Stimulated activated CD8-positive, alpha-beta memory T cell treated with anti-CD3 and anti-CD28 coated beads, Interleukin-15, amount 100 ng/mL, for 4 hours (primary cell): ENCODE measurements at places on chromosomes 1 and 21.

DNA sequence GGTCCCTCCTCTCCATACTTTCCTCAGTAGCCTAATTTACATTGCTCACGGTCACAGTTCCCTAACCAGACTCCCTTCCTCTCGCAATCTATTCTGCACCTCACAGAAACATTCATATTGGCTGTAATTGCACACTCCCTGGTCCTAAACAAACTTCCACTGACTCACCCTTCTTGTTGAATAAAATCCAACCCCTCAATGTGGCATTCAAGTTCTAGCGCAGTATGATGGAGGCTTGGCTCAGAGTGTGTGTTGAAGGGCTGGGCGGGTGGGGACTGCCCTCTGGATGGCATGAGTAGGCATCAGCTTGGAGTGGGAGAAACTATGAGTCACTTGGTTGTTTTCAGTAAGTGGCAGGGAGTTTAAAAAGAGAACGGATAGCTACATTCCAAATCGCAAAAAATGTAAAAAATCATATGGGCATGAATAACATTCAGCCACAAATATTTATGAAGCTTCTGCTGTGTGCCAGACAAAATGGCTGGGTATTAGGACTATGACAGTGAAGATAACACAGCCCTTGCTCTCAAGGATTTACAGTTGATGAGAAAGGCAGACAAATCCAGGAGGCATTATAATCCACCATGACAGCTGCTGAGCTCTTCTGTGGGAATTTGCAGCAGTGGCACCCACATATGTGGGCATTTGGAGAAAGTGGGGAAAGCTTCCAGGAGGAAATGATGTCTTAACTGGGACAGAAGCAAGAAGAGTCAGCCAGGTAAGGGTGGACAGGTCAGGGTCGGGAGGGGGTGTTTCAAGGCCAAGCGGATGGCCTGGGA, 42.2 kb upstream of the LYST start:
- DNase-seq, result no peak

GRCh38 chr1:204432708-204433107, 21.1 kb upstream of the PPP1R15B start:
- DNase-seq, result no peak

- DNase-seq, result no peak
Observed at GRCh38 chr21:34289856-34290255, 74.0 kb upstream of the KCNE2 start.

DNA sequence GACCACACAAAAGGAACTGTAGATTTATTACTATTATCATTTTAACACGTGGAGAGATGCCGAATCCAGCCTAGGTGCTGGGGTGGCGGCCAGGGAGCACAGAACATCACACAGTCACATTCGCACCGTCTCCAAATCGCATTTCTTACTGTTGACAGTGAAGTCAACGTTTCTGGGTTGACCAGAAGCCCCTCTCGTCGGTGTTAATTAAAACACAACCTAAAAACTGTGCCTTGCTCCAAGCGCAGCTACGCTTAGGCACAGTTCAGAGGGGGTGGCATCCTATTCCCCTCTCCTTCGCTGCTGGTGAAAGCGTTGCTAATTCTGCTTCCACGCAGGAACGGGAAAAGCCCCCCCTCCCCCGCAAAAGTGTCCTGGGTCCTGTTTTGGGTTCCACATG, 4.1 kb downstream of the RIPK4 start:
- DNase-seq, result no peak

- DNase-seq, result no peak
Observed at GRCh38 chr1:162950187-162950586, 89.2 kb upstream of the CCDC190 start.

GRCh38 chr1:235129774-235130570, 1.3 kb upstream of the TOMM20 start:
- DNase-seq, result no peak

GRCh38 chr1:60573121-60573520, 499.6 kb upstream of the C1orf87 start:
- no peak for DNase-seq

- peak; percentile 5 for DNase-seq
Observed at GRCh38 chr1:26602378-26602959, 72.9 kb downstream of the RPS6KA1 start.

DNA sequence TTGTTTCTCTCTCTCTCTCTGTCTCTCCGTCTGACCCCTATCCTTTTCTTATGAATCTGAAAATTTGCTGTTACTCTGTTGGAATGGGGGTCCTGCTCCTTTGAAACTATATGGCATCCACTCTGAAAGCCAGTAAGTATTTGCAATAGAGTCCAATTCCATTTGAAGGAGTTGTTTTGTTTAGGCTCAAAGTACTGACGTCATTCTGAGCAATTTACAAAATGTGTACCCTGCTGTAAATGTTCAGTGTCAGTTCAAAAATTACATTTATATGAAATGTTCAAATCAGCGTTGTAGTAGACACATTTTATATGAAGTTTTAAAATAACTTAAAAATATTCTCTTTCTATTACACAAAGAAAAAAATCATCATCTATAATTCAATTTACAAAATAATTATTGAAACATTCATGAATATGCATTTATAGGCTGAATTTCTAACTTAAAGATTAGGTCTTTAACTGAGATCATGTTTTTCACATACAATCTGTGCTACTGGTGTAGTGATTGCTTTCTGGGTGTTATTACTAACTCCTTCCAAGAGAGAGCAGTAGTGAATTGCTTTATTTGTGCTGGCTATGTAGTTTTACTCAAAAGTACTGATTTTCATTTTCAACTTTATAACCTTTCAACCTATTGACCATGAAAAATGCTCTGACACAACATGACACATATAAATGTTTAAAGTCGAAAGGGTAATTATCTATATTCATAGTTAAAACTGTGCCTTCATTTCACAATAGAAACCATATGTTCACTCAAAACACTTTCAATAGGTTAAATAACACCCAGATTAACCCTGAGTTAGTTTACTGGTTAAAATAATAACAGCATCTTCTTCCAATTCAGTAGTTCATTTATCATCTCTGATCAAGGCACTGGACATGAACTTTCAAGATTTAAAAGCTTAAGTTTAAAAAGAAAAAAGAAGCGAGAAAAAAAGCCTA, 253.1 kb upstream of the ADGRL4 start:
- DNase-seq, result no peak

DNA sequence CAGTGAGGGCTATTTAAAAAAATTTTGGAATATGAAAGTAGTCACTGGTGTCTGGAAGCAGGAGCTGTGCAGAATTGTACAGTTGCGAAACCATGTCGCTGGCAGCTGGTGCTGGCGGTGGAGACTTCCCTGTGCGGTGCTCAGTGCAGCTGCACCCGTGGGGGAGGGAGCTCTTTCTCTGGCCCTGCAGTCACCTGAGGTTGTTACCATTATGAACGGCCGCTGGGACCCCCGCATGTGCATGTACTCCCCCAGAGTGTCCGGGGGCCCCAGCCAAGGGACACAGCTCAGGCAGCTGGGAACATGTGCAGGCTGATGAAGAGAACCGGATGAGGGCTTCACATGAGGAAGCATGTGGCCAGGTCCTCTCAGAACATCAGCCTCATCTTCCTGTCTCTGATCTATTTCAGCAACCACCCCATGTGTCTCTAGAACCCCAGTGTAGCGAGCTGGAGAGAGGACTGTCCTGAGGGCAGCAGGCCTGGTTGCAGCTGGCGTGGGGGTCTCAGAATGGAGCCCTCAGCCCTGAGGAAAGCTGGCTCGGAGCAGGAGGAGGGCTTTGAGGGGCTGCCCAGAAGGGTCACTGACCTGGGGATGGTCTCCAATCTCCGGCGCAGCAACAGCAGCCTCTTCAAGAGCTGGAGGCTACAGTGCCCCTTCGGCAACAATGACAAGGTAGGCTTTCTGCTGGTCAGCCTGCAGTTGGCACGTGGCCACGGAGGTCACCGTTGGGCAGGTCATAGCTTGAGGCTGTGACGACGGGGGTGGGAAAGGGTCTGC, at the start of gene TRPM2:
TSS of gene TRPM2 (plus strand) at position 431 of the 780 bp plus-strand sequence. CDS start at position 511, 80 bp downstream.
- no peak for DNase-seq

DNA sequence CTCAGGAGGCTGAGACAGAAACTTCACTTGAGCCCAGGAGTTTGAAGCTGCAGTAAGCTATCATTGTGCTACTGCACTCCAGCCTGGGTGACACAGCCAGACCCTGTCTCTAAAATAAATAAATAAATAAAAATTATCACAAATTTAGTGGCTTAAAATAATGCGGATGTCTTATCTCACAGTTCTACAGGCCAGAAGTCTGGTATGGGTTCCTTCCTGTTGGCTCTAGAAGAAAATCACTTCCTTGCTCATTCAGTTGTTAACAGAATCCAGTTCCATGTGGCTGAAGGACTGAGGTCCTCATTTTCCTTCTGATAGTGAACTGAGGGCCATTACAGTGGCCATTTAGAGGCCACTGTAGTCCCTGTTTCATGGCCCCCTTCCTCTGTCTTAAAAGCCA, 94.6 kb upstream of the S1PR1 start:
- DNase-seq, result no peak

DNA sequence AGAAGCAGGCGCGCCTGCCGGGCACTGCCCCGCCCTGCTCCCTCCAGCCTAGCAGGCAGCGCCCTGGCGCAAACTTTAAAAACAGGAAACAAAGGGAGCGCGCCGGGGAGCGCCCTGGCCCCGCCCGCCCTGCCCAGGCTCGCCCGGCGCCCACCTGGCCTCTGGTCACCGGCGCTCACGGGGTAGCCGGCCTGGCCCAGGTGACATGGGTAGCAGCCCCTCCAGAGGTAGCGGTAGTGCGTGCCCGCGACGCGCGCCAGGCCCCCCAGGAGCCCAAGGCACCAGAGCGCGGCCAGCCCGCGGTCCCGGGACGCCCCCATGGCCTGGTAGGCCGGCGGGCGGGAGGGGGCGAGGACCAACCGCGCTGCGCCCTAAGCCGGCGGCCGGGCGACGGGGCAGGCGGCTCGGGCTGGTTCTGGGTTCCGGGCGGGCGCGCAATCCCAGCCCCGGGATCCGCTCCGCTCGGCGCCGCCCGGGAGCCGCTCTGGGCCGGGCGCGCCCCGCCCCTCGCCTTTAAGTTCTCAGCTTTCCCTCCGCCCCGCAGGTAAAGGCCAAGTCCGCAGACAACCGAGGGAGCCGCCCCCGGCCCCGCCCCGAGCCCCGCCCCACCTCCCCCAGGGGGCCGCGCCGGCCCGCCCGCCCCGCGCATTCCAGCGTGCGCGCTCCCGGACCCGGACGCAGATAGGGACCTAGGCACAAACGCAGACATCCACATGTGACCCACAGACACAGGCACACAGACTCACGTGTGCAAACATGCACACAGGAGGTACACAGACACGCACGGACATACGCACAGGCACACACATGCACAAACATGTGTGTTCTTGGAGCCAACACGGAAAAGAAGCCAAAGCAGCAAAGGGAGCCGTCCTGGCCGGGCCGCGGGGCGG, 76.7 kb downstream of the ARHGEF16 start:
- peak; percentile 50 for DNase-seq

- DNase-seq, result no peak
Observed at GRCh38 chr1:37901893-37902225, 42.5 kb upstream of the MTF1 start.

GRCh38 chr1:201488830-201489589, 17.9 kb downstream of the CSRP1 start:
- DNase-seq, result no peak

DNA sequence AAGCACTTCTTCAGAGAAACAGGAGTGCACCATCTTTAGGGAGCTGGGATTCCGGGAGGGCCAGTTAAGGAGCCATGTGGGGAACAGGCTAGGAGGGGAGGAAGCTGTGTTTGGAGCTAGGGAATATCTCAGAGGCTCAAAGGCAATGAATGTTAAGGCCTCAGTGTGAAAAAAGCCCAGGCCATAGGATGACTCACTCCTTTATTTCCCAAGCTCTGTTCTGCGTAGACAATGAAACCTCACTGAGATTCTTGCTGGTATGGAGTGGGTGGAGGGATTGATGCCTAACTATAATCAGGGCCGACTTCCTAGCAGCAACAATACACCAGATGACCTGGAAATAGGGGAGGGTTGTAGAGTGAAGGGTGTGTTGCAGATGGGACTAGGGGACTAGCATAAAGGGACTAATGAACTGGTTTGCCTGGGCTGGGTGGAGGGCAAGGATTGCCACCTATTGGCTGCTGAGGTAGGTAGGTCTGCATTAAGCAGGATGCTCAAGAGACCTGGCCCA, 2.1 kb downstream of the GNAT2 start:
- DNase-seq, result no peak

DNA sequence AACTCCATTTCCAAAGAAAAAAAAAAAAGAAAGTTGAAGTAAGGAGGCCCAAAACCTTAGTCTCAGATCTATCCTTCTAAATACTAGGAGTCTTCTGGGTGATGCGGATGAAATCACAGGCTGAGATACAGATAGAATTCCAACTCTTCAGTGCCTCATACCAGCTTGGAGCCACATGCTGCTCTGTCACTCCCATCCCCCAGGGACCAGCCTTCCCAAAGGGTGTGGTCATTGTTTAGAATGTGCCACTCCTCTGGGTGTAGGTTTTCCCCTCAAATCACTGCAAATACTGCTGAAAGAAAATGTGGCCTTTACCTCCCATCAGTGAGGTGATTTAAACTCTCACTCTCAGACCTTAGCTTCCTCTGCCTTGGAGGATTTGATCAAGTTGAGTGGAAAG, 112.9 kb downstream of the CDC7 start:
- DNase-seq, result no peak

- no peak for DNase-seq
Observed at GRCh38 chr1:31926252-31926651, 11.9 kb downstream of the PTP4A2 start.

DNA sequence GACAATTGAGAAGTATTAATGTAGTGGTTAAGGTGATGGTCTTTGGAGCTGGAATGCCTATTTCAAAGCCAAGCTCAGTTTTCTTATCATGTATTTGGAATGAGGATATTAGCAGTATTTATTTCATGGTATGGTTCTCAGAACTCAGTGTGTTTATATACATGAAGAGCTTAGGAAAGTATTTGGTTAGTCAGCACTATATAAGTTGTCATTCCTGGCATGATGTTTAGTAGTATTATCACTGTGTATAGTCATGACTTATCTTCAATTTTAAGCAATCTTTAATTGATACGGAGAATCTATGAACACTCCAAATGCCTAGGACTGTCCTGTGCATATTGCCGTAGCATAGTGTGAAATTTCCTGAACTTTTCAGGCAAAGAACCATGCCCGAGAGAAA, 501.9 kb upstream of the USP24 start:
- DNase-seq, result no peak

DNA sequence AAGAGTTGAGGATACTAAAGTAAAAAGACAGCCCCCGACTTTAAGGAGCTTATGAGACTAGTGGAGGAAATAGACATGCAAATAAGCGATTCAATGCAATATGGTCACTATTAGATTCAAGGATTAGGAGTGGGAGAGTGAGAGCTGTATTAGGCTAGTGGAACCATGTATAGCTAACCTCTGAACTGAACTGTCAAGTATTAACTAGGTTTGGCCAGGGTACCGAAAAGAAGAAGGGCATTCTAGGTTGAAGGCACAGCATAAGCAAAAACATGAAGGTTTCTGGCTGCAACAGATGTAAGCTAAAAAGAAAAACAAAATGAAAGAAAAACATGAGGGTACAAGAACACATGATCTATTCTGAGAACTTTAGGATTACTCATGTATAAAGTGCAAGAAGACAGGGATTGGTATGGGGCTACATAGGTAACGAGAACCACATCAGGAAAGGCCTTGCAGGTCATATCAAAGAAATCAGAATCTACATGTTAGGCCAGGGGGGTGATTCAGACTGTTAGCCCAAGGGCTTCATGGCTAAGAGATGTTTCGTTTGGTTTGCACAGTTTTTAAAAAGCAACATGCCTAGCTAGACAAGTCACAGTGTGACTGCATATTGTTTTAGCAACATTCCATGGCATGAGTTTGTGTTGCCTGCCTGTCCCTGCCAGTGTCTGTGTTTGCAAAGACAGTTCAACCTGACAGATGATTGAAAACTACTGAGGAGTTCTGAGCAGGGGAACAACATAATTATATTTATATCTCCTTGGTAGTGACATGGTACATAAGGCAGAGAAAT, 54.4 kb upstream of the HAO2 start:
- DNase-seq, result no peak
